ENCODE measurements at places on chromosomes 3 and 15. TPM values are rescaled to one million over a fixed set of nuclear protein-coding genes. Genes with fewer than 3 reads are reported as not detected.

DNA sequence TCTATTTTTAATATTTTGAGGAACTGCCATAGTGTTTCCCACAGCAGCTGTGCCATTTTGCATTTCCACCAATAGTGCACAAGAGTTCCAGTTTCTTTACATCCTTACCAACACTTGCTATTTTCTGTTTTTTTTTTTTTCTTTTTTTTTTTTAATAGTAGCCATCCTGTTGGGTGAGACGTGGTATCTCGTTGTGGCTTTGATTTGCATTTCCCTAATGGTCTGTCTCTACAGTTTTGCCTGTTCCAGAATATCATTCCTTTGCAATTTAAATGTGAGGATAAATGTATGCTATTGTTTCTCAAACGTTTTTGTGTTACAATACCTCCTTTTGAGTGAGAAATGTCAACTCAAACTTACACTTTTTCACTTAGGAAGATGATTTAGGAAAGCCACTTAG is 22.4 kb downstream of the RCN2 start:
- no peak for DNase-seq
- no peaks in the 10 kb centered on the region for H3K27me3 ChIP-seq
- H3K27ac ChIP-seq = no peak overlapping the region
- peaks cover 15% of the 10 kb centered on the region for H3K36me3 ChIP-seq
- H3K4me1 ChIP-seq = peaks cover 14% of the 10 kb centered on the region
- no peak overlapping the region for H3K4me3 ChIP-seq

DNA sequence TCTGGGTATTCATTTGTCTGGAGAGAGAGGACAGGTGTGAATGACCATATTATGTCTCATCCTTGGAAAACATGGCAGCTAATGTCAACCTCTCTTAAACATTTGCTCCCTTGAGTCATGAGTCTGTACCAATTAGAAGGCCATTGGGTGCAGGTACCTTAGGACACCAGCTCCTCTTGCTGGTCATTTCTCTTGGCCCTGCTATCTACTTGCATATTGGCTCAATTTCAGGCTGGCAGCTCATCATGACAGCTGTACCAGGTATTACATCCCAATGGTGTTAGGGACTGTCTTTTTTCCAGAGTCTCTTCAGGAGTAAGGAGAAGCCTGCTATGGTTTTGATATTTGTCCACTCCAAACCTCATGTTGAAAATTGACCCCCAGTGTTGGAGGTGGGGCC is 92.2 kb upstream of the ANKRD28 start:
- H3K27ac ChIP-seq = no peak overlapping the region
- H3K27me3 ChIP-seq = no peaks in the 10 kb centered on the region
- no peaks in the 10 kb centered on the region for H3K36me3 ChIP-seq
- no peak for DNase-seq
- H3K4me1 ChIP-seq = no peaks in the 10 kb centered on the region

- DNase-seq = no peak
- peaks cover 23% of the 10 kb centered on the region for H3K27me3 ChIP-seq
- H3K4me1 ChIP-seq = peaks cover 1% of the 10 kb centered on the region
These were observed 34.0 kb upstream of the NPHP3 start for GRCh38 chr3:132756108-132756650.

DNA sequence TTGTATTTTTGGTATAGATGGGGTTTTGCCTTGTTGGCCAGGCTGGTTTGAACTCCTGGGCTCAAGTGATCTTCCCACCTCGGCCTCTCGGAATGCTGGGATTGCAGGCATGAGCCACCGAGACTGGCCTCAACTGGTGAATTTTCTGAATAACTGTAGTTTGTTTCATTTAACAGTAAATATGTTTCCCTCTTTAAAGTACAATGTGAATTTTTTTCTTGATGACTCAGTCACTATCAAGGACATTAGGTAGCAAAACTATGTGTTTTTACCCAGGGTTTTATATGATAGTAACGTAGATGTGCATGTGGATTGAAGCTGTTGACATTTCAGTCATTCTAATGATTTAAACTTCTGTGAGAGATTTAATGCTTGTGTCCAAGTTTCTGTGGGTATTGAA is 40.2 kb upstream of the MAPKBP1 start:
- no peaks in the 10 kb centered on the region for H3K4me1 ChIP-seq
- no peaks in the 10 kb centered on the region for H3K27me3 ChIP-seq
- H3K27ac ChIP-seq = no peak overlapping the region
- H3K4me3 ChIP-seq = no peak overlapping the region
- no peak for DNase-seq

GRCh38 chr15:52699457-52699856 is 20.3 kb upstream of the ATOSA start:
- H3K4me1 ChIP-seq = no peaks in the 10 kb centered on the region
- no peak overlapping the region for H3K4me3 ChIP-seq
- H3K27me3 ChIP-seq = peaks cover 10% of the 10 kb centered on the region
- H3K27ac ChIP-seq = no peak overlapping the region

GRCh38 chr3:128849911-128850455 is 29.4 kb upstream of the ACAD9 start:
- peaks cover 12% of the 10 kb centered on the region for H3K4me1 ChIP-seq
- no peak overlapping the region for H3K27ac ChIP-seq
- no peaks in the 10 kb centered on the region for H3K27me3 ChIP-seq
- H3K4me3 ChIP-seq = no peak overlapping the region
- DNase-seq = no peak

DNA sequence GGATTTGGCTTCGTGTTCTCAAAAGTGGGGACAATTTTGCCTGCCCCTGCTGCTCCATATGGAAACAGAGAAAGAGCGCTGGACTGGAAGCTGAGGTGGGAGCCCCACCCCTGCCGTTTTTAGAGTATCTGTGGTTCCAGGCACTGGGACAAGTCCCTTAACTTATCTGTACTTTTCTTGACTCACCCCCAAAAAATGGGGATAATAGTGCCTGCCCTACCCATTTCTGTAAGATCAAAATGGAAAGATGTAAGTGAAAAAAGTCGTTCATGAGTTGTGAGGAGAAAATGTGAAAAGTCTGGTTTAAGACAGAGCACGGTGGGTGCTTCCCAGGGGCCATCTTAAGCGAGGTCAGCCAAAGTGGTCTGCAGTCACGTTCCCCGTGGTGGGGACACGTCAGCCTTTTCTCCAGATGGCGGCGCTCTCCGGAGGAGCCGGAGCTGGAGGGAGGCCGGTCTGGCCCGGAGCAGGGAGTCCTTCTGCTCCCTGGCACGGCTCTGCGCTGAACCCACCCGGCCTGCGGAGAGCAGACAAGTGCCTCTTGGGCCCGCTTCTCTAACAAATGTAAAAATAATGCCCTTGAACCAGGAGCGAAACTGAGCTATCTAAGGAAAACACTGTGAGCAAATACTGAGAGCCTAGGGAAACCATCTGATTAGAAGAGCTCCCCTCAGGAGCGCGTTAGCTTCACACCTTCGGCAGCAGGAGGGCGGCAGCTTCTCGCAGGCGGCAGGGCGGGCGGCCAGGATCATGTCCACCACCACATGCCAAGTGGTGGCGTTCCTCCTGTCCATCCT is at the start of gene CLDN18:
Gene CLDN18 (plus strand): TSS at position 690 of the 797 bp plus-strand sequence. CDS start 61 bp downstream, at position 751.
- no peaks in the 10 kb centered on the region for H3K4me1 ChIP-seq
- H3K27me3 ChIP-seq = peaks cover 35% of the 10 kb centered on the region
- H3K4me3 ChIP-seq = no peak within 1 kb of the TSS
- H3K27ac ChIP-seq = no peak within 1 kb of the TSS
- no peak for DNase-seq

DNA sequence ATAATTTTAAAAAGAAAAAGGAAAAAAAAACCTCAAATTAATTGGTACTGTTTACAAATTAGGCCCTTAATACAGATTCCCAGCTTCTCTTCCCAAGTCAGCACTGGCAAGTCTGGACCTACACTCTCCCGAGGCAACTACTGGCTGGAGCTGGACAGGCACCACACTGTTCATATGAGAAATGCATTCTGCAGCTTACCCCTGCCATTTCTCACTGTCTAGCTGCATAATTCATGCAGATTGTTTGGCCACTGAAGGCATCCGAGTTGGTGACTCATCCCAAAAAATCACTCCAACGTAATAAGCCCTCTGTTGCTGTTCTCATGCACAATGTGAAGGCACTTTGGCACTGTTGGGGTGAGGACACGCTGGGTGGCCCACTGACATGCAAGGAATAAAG is 45.3 kb downstream of the ROPN1B start:
- DNase-seq = no peak
- no peaks in the 10 kb centered on the region for H3K27me3 ChIP-seq
- peaks cover 6% of the 10 kb centered on the region for H3K36me3 ChIP-seq
- no peaks in the 10 kb centered on the region for H3K4me1 ChIP-seq

- no peak overlapping the region for H3K4me3 ChIP-seq
- H3K36me3 ChIP-seq = no peaks in the 10 kb centered on the region
- peaks cover 4% of the 10 kb centered on the region for H3K27me3 ChIP-seq
These were observed 23.0 kb downstream of the ITGA11 start for GRCh38 chr15:68408971-68409370.

SLC51B gene
- not detected for total RNA-seq

DLL4 gene
- 0.12 TPM for total RNA-seq

CYP1A1 gene
- 2.8 TPM for total RNA-seq

MIX23 gene
- total RNA-seq = 48.9 TPM

FGF7 gene
- not detected for total RNA-seq

POTEB3 gene
- total RNA-seq = not detected

PLXNB1 gene
- total RNA-seq = 4.0 TPM

SCAANT1 gene
- 1.3 TPM for total RNA-seq

CDC25A gene
- 39.4 TPM for total RNA-seq

Measured in activated CD8-positive, alpha-beta memory T cell treated with anti-CD3 and anti-CD28 coated beads, Interleukin-2, amount 10 ng/mL, durations not matched to agents 7 days and 5 days (primary cell).